ENCODE measurements at places on chromosomes 4 and X.

DNA sequence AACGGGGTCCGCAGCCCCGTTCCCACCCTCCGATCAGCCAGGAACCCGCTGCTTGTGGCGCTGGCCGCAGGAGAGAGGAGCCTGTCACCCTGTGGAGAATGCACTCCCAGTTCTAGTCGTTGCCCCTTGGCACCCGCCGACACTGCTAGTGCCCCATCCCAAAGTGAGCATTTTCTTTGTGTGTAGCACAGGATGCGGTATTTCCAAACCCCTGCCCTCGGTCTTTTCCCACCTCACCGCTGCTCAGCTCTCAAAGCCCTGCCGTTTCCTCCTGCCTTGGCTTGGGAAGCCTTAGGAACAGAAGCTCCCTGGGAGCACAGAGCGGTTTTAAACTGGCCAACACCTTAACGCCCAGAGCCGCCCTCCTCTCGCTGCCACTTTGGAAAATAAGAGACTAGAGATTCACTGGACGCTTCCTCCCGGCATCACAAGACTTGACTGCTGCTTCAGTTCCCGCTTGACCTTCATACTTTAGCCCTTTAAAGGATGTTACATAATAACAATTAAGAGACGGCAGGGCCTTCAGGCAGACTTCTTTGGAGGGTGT lies 772 bp downstream of the CYP4V2 start:
- peak; percentile 48 for DNase-seq

- DNase-seq = no peak
Measured at GRCh38 chrX:24125028-24125612, 24.4 kb upstream of the ZFX start.

GRCh38 chrX:38768079-38768478 lies 33.2 kb upstream of the MID1IP1 start:
- peak; percentile 22 for DNase-seq

DNA sequence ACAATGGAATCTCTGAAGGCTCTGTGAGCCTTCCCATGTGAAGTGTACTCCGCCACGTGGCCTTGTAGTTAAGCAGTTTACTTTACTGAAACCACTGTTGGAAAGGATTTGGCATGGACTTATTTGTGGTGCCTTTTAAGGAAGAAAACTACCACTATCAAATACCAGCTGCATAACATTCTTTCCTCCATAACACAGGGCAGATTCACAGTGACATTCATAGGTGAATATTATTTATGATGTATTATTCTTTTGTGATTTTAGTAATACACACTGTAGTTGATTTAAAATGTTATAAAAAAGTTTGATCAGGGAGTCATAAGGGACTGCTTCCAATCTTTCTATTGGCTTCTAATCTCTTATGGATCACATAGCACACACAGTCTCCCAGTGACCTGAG lies 192.5 kb upstream of the AGTR2 start:
- no peak for DNase-seq

- DNase-seq = no peak
Measured at GRCh38 chr4:1793940-1794808, 1.1 kb downstream of the FGFR3 start.

- DNase-seq = no peak
Measured at GRCh38 chr4:80927420-80927819, 103.1 kb upstream of the BMP3 start.

- no peak for DNase-seq
Measured at GRCh38 chrX:33989936-33990335, 142.2 kb downstream of the FAM47A start.

- peak; percentile 32 for DNase-seq
Measured at GRCh38 chr4:161828061-161828460, 335.7 kb downstream of the FSTL5 start.

GRCh38 chrX:56564164-56564885 lies 898 bp downstream of the UBQLN2 start:
- peak; percentile 14 for DNase-seq

- DNase-seq = no peak
Measured at GRCh38 chr4:52407545-52407944, 251.6 kb downstream of the USP46 start.

- DNase-seq = no peak
Measured at GRCh38 chr4:118018381-118019145, 15.7 kb upstream of the NDST3 start.

DNA sequence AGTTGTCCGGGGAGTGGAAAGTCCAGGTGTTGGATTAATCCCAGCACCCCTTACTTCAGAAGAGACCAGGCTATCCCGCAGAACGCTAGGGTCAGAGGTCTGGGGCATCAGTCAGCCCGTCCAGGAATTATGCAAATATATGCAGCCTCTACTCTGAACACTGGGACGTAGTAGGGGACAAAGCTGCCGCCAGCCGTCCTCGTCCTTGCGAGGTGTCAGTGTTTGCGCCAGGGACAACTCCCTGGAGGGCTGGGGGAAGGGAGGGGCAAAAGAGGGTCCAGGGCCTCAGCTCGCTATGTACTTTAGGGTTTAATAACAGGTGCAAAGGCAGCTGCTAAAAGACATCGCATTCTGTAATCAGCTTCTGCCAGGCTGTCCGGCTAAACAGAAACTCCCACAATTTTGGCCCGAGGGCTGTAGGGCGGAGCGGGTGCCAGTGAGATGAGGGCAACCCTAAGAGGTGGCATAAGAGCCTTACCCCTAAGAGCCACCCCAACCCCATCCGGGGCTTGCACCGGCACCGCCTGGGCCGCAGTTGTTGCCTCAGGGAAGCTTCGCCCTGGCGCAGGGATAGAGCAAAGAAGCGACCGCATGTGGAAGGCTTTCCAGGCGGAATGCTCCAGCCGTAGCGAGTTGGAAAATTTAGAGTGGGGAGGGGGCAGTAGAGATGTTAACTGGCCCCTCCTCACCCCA lies 8.4 kb downstream of the HAND2 start:
- DNase-seq = peak; percentile 12

GRCh38 chr4:54484383-54484782 lies 173.4 kb upstream of the KIT start:
- DNase-seq = no peak

- no peak for DNase-seq
Measured at GRCh38 chr4:15945516-15945915, 7.0 kb upstream of the FGFBP1 start.

DNA sequence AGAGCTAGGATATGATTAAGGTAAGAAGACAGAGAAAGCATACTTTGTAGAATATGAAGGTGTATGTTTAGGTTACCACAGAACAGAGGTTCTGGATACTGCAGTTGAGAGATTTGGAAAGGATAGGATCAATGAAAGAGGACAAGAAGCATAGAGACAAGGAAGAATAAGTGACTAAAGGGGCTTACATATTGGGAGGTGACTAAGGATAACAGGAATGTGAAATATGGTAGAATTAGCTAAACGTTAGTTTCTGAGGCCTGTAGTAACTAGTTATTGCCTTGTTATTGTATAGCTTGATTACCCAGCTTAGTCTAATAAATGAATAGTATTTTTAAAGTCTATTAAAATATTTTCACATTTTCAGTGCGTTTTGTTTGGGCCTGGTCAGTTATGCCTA lies 38.2 kb downstream of the CENPI start:
- DNase-seq = no peak

DNA sequence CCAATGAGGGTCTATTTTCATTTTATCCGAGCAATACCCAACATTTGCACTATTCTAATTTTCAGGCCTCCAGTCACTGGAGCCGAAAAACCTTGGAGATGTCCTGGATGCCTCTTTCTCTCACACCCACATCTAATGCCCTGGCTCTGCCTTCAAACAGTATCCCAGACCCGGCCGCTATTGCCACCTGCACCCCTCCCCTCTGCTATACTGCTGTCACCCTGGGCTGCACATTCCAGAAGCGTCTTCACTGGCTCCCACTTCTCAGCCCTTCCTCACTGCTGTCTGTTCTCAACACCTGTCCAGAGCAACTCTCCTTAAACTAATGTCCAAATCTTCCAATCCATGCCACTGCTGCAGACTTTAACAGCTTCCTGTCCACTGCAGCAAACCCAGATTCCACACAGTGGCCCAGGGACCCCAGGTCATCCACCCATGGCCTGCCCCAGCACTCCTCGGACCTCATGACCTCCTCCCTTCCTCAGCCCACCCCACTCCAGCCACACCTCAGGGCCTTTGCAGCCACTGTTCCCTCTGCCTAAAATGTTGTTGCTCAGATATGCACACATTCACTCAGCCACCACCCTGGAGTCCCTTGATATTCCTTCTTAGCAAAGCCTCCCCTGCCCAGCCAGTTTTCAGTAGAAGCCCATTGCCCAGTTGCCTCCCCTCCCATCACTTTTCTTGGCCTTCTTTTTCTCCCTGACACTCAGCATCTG lies 30.5 kb upstream of the PPP2R2C start:
- no peak for DNase-seq

DNA sequence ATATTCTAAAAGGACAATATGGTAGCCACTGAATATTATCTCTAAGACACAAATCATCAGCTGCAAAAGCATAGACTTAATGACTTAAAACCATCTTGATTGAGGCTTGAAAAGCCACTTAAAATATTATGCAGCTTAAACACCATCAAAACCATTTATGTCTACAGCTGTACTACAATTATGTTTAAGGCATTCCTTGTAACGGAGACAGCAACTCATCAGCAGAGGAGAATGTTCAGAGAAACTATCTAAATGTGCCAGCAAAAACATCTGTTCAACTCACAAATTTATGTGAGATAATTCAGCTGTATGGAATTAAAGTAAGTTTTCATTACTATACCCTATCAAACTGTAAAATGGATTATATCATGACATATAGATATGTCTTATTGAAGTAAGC lies 147.9 kb upstream of the CTSO start:
- DNase-seq = peak; percentile 61

DNA sequence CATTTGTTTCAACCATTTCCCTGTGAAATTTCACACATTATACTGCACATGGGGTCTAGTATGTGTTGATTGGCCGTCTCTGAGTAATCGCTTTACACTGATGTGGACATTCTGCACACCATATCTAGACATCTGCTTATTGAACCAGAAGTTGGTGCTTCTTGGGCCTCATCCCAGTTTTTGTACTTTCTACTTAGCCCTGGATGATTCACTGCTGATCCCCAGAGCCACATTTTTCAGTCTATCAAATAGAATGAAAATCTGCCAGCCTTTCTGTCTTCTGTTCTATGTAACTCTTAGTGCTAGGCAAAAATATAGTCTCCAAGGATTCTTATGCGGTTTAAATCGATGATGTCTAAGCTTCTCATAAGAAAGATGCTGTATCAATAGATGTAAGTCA lies 40.5 kb upstream of the RELL1 start:
- DNase-seq = peak; percentile 74

DNA sequence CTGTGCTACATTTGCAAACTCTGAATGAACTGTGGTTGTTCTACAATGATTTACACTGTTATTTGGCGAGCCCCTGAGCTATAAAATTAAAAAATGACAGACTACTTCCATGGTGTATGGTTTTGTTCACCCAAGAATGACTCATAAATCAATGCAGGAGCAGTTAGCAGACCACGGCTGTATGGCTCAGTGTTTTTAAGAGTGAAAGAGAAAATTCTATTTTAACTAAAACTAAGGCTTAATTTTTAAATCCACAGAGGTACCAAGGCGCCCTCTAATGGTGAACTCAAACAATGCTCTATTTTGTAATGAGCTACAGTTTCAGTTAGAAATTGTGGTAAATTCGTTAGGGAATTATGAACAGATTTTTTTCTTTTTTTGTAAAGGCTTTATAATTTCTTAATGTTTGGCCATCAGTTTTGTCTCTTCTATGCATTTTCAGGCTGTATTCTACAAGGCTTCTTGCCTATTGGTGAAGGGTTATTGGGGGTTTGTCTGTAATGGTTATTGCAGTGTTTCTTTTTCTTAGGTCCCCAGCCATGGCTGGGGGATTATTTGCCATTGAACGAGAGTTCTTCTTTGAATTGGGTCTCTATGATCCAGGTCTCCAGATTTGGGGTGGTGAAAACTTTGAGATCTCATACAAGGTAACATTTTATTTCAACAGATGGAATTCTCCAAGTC lies 32.5 kb downstream of the HMGB2 start:
- peak; percentile 69 for DNase-seq

GRCh38 chrX:18877469-18877868 lies 106.4 kb downstream of the PHKA2 start:
- DNase-seq = no peak

GRCh38 chr4:183807420-183808096 lies 97.5 kb upstream of the STOX2 start:
- DNase-seq = no peak

GRCh38 chr4:183099537-183100297 lies 660 bp downstream of the WWC2 start:
- DNase-seq = peak; percentile 38

DNA sequence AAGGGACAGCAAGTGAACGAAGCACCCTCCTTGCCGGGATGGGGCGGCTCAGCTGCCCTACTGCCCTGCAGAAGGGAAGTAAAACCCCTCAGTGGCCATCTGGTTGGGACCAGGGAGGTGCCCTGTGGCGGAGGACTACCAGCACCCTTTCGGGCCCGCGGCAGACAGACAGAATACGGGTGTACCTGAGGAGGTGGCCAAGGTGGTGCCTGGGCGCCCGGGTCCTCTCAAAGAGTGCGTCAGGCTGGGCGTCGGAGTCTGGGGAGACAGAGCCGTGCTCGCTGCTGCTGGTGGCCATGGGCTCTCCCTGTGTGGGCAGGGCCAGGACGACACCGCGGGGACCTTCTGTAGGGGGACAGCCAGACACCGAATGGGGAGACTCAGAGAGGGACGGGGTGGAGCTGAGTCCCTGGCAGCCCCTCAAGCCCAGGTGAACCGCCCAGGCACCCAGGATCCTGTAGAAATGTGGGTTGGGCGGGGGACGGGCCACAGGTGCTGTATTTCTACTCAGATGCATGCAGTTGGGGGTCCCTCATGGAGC lies 29.7 kb downstream of the PDHA1 start:
- no peak for DNase-seq

- DNase-seq = no peak
Measured at GRCh38 chr4:52273885-52274284, 222.8 kb downstream of the SPATA18 start.

DNA sequence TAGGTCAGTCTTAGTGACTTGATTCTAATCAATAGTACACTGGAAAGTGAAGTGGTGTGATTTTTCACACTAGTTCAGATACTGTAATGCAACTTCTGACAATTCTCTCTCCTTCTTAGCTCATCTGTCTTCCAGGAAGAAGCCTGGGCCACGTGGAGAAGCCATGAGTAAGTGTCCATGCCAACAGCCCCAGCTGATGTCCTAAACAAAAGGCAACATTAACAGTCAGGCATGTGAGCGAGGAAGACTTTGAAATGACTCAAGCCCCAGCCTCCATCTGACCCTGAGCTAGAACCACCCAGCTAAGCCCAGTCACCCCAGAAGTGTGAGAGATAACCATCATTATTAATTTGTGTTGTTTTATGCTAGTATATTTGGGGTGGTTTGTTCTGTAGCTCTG lies 115.7 kb upstream of the MAGEB16 start:
- peak; percentile 0 for DNase-seq

- peak; percentile 22 for DNase-seq
Measured at GRCh38 chrX:106415276-106415895, 196.4 kb upstream of the RADX start.

- DNase-seq = peak; percentile 64
Measured at GRCh38 chr4:3451956-3452355, 10.2 kb downstream of the HGFAC start.

DNA sequence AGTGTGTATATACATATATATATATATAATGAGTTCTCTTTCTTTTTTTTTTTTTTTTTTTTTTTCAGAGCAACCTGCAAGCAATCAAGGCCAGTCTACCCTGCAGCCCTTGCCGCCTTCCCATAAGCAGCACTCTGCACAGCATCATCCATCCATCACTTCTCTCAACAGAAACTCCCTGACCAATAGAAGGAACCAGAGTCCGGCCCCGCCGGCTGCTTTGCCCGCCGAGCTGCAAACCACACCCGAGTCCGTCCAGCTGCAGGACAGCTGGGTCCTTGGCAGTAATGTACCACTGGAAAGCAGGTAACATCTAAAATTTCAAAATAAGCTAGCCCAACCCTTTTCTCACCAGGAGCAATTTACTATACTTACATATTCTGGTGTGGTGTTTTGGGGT lies 316.3 kb downstream of the DCTD start:
- DNase-seq = no peak
